NCI-H2081 treated with DMSO at 0.1 percent for 48 hours (cell line): ENCODE measurements at places on chromosomes 6 and 20.

- no peak for DNase-seq
Observed at GRCh38 chr20:34334654-34335407, 28.2 kb upstream of the ITCH start.

DNA sequence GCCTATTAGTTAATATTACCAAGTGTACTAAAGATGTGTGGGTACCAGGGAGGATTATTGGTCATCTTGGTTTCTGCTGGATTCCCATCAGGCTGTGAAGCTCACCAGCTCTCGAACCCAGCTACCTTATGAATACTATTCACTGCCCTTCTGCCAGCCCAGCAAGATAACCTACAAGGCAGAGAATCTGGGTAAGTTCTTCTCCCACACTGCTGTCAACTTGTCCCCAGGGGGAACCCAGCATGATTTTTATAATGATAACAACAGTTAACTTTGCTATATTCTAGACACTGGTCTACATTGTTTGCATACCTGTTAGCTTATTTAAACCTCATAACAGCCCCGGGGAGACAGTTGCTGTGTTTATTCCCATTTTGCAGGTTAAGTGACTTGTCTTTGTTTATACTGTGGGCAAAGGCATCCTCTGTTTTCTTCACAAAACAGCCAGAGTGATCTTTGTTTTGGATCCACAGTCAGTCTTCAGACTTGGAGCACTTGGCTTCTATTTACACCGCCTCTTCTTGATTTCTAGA, 26.5 kb downstream of the TM9SF4 start:
- no peak for DNase-seq

GRCh38 chr6:41571021-41571780, 25.0 kb downstream of the FOXP4 start:
- DNase-seq = no peak

DNA sequence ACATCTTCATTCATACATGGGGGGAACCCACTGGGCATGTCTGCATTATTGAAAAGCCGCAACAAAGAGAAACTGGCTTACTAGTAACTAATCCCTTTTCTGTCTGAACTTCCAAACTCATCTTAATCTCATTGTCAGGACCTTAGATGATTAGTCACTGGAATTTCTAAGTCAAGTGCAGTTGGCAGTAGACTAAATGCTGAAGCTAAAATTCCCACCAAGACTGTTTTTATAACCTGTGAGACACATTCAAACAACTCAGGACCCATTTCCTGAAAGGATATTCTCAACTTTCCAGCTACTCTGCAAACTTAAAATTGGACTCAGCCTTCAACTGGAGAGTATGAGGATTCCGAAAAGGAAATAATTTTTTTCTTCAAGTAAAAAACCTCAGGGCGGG, 94.8 kb upstream of the SCAF8 start:
- no peak for DNase-seq

GRCh38 chr20:37369846-37370245, 23.9 kb downstream of the SRC start:
- no peak for DNase-seq

GRCh38 chr6:53790886-53791285, 3.9 kb upstream of the LRRC1 start:
- no peak for DNase-seq

DNA sequence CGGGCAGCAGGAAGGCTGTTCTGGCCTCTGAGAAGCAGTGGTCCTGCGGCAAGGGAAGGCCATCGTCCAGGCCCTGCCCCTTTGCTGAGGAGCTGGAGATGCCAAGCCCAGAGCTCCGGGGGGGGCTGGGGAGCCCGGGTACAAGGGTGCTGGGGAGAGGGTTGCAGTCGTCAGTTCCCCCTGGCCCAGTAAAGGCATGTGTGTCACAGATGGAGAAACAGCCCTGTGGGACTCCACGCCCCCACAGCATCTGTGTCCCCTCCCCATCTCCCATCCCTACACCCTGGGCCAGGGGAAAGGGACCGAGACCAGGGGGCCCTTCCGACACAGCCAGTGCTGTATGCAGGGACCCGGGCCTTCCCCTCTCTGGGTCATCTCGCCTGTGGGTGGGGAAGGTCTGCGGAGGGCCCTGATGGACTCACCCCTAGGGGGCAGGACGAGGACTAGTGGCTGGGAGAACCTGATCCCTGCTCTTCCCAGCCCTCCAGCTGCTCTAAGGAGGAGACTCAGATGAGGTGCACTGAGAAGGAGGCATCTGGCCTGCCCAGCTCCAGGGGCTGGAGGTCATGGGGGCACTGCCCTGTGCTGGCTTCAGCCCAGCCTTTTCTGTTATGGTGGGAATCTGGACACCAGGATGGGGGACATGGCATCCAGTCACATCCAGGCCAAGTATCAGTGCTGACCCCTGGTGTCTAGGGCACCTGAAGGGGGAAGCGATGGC, 609 bp downstream of the MYL9 start:
- DNase-seq = no peak

- DNase-seq = no peak
Observed at GRCh38 chr6:2085657-2086056, 159.7 kb downstream of the GMDS start.

GRCh38 chr6:87738744-87739143, 36.7 kb upstream of the AKIRIN2 start:
- DNase-seq = no peak

GRCh38 chr6:111423960-111424846, 58.8 kb downstream of the REV3L start:
- DNase-seq = no peak

GRCh38 chr6:36577301-36577700, 16.9 kb upstream of the SRSF3 start:
- no peak for DNase-seq

DNA sequence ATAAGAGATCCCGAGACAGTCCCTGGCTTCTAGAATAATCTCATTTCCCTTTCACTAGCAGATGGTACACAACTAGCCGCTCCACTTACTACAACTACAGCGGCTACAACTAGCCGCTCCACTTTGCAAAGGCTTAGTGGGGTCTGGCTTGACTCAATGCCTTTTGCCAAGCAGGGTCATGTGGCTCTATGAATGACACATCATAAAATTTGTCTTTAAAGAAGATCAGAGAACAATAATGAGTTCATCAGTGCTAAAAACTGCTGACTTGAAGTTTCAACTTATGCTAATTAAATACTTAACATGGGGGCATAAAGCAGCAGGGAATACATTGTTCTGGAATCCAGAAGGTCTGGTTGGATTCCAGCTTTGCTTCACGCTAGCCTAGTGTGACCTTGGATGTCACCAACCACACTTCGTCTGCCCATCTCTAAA, 2.0 kb upstream of the MICAL1 start:
- no peak for DNase-seq

- DNase-seq = no peak
Observed at GRCh38 chr6:35582315-35582714, 69.6 kb upstream of the TULP1 start.

DNA sequence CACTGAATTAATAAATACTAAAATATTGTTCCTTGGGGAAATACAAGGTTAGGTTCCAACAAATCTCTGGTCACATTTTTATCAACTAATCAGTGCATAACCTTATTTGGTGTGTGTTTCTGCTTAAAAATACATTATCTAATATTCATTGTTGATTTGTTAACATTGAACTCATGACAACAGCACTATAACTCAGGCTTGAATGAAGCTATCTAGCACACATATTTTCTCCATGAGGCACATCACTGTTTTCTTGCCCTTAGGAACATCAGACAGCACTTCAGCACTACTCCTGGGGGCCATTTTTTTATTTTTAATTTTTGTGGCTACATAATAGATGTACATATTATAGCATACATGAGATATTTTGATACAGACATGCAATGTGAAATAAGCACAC, 277.2 kb upstream of the NT5E start:
- DNase-seq = no peak

DNA sequence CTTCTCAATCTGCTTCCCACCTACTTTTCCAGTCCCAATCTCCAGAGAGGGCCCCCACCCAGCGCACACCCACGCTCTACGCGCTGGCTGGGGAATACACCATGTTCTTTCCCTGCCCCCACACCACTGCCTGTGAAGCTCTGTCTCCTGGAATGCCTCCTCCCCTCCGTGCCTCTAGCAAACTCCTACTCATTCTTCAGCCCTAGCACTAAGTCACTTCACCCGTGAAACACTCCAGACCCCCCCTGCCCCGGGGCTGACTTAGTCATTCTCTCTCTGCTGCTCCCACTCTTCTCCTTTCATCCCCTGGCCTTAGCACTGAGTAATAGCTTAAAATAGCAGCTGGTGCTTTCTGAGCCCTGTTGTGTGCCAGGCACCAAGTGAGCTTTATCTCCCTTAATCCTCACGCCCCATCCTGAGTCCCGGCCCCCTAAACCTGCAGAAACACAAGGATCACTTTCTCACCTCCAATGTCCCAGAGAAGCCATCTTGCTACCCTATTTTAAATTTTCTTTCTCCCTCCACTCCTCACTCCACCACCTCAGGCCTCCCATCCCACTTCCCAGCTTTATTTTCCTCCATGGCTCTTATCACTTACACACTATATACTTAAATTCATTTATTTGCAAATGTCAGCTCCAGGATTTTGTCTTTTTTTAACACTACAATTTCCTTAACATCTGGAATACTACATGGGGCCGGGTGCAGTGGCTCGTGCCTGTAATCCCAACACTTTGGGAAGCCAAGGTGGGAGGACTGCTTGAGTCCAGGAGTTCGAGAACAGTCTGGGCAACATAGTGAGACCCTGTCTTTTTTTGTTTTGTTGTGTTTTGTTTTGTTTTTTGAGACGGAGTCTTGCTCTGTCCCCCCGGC, 6.3 kb upstream of the PARD6B start:
- DNase-seq = no peak
